NCI-H446 treated with DMSO at 0.1 percent for 48 hours (cell line): ENCODE measurements at places on chromosomes 1 and 21.

GRCh38 chr1:180343921-180344769 lies 114.1 kb downstream of the LHX4 start:
- DNase-seq: peak; percentile 89

GRCh38 chr1:193524021-193524420 lies 337.6 kb upstream of the B3GALT2 start:
- no peak for DNase-seq

- no peak for DNase-seq
Observed at GRCh38 chr1:11736746-11737639, 1.1 kb downstream of the AGTRAP start.

DNA sequence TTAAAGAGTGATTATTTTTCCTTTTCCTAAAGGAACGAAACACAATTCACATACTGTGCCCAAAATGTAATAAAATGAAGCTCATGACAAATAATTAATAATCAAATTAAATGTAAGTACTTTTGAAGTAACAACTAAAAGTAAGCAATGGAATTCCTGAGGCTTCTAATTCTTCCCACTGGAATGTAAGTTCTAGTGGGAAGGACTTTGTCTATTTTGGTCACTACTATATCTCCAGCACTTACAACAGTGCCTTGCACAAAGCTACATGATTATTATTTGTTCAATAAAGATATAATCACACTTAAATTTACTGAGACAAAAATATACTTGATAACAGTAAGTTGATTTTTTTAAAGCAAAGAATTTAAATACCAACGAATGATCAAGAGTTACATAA lies 128.8 kb downstream of the COQ8A start:
- no peak for DNase-seq

DNA sequence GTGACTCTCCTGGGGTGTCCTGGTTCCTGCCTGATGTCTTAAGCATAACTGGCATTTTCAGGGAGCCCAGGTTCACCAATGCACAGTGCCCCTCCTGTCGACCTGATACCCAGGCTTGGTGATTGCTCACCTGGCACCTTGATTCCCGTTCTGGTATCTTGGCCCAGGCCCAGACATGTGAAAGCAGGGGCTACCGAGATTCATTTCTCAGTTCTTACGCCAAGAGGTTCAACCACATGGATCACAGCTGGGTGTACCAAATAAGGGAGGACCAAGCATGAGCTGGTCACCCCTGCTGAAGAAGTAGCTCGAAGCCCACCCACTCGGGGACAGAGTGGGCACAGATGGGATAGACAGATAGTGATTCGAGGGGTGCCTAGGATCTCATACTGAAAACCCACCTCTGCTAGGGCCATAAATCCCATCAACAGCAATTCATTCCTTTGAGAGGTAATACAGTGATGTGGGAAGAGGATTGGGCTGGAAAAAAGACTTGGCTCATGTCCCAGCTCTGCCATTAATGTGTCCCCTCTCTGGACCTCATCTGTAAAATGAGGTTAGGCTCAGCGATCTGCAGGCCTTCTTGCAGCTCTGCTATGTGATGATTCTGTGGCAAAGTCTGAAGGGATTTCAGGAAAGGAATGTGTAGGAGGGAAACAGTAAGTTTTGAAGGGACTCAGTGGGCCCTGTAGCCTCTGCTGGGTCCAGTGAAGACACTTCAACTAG lies 2.7 kb downstream of the EPHX1 start:
- DNase-seq: no peak

- no peak for DNase-seq
Observed at GRCh38 chr1:162741574-162741973, 48.9 kb upstream of the HSD17B7 start.

GRCh38 chr21:17371450-17371849 lies 141.4 kb upstream of the CXADR start:
- DNase-seq: no peak

DNA sequence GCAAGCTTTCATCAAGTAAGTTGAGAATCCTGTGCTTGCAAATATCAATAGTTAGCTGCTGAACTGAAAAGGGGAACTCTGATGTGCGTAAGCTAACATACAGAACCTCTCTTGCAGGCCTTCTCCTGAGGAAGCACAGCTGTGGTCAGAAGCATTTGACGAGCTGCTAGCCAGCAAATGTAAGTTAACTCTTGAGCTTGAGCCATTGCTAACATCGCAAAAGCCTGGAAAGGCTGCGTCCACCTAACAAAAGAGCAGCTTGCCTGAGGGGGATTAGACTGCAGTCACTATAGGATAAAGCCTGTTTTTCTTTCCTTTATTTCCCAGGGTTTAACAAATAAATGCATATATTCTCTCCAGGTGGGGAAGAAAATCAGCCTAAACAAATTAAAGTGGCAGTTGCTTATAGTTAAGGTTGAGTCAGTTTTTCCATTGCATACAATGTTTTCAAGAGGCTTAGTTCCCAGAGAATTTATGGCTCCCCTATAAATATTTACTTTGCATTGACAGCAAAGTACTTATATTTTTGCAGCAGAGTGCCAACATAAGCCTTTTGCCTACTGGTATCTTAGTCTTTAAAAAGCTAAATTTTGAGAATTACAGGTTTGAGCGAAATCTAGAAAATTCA lies 1.5 kb downstream of the RGS2 start:
- DNase-seq: no peak

DNA sequence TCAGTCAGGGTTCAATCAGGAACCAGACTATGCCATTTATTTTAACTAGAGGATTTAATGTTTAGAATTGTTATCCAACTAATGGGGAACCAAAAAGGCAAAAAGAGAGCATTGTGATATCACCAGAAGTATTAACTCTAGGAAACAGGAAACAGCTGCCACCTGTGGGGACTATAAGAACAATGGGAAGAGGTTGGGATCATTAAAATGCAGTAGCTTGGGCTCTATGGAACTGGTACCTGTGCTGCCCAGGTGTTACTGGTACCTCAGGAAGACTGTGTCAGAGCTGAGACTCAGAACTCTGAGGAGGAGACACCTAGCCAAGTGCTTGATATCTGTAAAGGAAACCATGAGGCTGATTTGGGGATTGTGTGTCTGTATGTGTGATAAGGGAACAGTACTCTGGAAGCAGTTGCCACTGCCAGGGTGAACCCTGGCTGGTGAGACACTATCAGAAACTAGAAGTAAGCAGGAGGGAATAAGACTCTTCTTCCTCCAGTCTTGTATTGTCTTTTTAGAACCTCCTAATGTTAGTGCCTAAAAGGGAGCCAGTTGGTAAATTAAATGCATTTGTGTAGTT lies 49.4 kb downstream of the MAN1A2 start:
- no peak for DNase-seq

DNA sequence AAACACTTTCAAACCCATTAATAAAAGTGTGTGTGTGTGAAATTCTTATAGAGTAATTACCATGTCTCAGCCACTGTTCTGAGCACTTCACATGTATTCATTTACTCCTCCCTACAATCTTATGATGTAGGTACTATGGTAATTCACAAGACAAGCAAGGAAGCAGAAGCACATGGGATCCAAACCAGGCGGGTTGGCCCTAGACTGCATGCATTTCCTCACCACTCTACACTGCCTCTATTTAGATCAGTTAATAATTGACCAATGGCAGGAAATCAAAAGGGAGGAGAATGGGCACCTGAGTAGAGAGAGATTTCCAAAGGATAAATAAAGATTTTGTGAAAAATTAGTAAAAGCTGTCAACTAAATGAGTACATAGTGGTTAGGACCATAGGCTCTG lies 15.7 kb downstream of the MAP3K21 start:
- no peak for DNase-seq

DNA sequence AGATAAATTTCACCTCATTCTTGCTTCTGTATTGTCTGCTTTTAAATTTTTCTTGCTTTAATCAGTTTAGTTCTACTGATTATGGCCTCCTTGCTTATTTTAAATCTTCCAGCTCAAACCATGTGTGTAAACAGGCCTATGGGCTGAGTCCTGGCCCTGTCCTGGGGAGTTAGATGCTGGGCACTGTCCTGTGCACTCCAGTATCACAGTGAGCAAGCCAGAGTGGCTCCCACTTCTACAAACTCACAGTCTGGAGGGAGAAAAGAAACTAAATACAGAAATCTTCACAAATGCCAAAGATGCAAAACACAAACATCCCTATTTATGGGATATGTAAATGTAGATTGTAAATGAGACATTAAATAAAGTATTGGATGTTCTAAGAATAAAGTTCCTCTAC lies 101.1 kb upstream of the POGK start:
- no peak for DNase-seq

GRCh38 chr1:201460814-201461644 lies 8.0 kb downstream of the PHLDA3 start:
- no peak for DNase-seq

DNA sequence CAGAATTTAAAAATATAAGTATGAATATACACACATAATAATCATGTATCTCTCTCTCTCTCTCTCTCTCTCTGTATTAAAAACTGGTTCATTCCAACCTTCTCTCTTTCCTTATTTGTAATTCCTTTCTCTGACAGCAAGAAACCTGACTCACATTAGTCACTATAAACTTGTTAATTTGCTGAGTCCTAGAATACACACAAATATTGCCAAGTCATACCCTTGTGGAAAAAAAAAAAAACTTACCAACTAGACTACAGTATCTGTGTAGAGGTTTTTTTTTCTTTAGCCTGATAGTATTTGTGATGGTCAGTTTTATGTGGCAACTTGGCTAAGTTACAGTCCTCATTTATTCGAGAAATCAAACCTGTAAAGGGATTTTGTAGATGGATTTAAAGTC lies 26.3 kb upstream of the NHLH2 start:
- no peak for DNase-seq

- DNase-seq: no peak
Observed at GRCh38 chr1:205576011-205576410, 55.8 kb downstream of the ELK4 start.

- DNase-seq: no peak
Observed at GRCh38 chr1:219210067-219210466, 36.4 kb downstream of the LYPLAL1 start.

- DNase-seq: no peak
Observed at GRCh38 chr1:51230501-51231078, 5.5 kb upstream of the RNF11 start.

GRCh38 chr1:87684713-87685205 lies 356.1 kb downstream of the LMO4 start:
- no peak for DNase-seq

GRCh38 chr1:41580520-41581172 lies 96.2 kb upstream of the EDN2 start:
- DNase-seq: no peak

DNA sequence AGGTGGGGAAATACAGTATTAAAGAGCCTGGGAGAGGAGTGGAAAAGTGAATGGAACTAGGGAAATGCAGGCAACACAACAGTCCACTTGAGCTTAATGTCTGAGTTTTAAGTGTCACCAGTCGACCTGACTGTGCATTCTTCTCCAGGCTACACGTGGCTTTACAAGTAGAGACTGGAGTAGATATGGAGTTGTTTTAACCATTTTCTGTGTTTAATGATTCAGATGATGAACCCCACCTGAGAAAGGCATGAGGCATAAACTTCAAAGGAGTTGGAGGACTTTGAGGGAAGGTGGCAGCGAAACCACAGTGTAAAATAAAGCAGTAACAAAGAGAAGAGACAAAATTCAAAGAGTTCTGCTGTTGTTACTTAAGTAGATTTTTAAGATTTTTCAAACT lies 12.6 kb downstream of the FUBP1 start:
- DNase-seq: no peak

- DNase-seq: no peak
Observed at GRCh38 chr1:58815686-58816071, 31.8 kb upstream of the JUN start.

- no peak for DNase-seq
Observed at GRCh38 chr21:33684068-33684467, 41.8 kb downstream of the ITSN1 start.

- no peak for DNase-seq
Observed at GRCh38 chr1:17016317-17016661, 4.6 kb upstream of the ATP13A2 start.

- no peak for DNase-seq
Observed at GRCh38 chr1:237171454-237172117, 129.6 kb downstream of the RYR2 start.

DNA sequence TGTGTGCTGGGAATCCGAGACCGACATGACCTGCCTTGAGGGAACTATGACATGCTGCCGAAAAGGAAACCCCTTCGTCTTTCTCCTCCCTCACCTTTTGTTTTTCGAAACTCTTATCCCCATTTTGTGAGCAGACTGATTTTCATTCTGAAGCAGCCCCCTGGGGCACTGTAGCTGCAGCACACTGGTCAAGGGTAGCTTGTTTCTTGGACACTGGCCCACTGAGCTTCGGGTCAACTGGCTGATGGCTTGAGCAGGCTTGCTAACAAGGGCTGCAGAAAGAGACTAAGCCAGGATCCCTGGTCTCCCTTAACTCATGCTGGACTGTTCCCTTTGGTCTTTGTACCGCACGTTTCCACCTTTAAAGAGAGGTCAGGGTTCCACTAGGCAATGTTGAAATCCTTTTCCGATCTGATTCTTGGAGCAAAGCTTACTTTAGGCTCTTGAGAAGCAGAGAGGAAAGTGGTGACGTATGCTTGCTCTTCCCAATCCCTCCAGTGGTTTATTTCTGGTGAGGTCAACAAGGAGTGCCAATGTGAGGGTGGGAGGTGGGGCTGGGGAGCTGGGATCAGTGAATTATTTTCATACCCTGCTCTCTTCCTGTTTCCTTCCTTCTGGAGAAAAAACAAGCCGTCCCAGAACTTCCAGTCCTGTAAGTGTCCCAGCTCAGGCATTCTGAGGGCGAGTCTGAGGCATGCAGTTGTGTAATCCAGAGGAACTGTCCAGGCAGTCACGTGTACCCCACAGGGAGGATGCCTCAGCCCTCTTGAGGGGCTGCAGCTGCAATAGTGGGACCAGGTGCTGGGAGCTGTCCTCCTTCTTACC lies 7.6 kb downstream of the CYP4B1 start:
- no peak for DNase-seq

DNA sequence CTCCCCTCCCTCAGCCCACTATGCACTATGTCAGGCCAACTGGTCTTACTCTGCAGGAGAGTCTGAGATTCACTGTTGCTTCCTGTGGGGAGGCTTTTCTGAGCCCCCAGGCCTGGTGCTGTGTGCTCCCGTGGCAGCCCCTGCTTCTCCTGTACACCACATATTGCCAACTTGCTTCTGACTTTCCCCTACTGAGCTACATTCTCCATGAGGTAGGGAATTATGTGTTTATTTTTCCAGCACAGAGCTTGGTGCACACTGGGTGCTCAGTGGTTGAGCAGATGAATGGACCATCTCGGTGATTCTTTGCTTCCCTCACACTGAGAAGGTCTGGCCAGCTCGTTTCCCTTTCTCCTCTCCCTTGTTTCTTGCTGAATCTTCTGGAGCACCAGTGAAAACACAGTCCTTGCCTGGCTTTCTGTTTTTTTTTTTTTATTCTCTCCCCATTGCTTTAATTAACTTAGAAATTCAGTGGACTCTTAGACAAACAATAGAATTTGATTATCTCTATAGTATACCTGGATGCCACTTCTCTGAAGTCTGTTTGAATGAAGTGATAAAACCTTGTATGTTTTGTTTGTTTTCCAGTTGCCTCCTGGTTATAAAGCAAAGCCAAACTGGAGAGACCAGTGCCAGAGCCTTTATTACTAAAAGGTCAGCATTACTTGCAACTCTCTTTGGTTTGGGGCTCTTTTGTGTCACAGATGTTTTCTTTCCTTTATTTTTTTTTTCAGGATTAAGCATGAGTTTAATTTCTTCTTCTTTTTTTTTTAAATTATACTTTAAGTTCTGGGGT lies 50.3 kb upstream of the CNIH3 start:
- no peak for DNase-seq

GRCh38 chr1:183646776-183647175 lies 6.3 kb downstream of the APOBEC4 start:
- no peak for DNase-seq
